ENCODE measurements at places on chromosomes 7 and 10.

DNA sequence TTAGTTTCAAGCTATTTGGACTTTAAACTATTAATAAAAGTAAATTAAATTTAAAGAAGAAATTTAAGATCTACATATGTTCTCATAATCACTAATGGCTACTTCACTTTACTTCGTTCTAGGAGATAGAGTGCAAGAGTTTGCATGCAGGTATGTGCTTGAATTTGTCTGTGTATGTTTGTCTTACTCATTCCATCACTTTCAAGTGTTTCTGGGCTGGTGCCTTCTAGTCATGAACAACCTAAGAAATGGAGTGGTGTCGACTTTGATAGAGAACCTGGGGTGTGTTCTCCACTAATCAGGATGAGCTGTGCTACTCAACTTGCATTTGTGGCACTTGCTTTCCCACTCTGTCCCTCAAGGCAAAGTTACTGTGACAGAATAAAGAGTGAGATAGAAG, 169.9 kb downstream of the KCND2 start:
- DNase-seq: no peak

- DNase-seq: peak; percentile 4
Observed at GRCh38 chr10:60399328-60399727, 9.7 kb upstream of the ANK3 start.

DNA sequence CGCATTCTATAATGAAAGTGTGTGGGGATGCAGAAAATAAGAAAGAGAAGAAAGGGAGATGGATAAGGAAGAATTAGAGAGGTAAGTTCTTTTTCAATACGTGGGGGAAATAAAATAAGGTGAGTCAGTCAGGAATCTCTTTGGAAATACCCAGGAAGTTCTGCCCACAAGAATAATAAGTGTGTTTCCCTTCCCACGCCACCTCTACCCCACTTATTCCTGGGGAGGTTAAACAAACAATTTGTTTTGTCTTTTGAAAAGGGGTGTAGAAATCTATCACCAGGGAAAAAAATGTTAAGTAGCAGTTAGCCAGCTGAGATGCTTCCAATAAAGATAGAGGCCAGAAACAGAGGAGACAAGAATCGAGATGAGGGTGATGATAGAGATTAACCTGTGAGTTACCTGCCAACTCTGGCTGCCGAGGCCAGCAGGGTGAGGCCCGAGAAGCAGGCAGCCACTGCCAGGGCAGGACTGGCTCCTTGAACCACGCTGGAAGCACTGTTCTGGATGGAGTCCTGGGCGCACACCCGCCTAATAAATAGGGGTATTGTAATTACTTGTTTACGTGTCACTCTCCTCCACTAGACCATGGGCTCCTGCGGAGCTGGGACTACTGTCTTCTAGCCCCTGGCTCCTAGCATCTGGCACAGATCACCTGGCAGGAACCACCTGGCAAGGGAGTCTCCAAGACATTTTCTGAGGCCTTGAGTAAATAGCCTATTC, 191.3 kb downstream of the FGFR2 start:
- no peak for DNase-seq

DNA sequence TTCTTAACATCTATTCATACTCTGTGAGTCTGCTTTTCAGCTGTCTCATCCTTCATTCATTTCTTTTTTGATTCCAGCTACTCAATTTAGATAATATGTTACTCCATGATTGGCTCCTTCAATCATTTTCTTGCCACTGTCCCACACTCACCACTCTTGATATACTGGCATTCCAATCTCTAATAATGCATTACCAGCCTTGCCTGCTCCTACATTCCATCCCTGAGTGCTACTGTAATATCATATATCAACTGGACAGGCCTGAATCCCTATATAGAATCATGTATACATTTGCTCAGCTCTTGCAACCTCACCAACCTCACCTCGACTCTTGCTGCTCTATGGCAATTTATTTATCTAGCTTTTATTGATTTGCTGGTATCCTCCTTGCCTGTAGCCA, 45.0 kb upstream of the SLC13A1 start:
- no peak for DNase-seq

DNA sequence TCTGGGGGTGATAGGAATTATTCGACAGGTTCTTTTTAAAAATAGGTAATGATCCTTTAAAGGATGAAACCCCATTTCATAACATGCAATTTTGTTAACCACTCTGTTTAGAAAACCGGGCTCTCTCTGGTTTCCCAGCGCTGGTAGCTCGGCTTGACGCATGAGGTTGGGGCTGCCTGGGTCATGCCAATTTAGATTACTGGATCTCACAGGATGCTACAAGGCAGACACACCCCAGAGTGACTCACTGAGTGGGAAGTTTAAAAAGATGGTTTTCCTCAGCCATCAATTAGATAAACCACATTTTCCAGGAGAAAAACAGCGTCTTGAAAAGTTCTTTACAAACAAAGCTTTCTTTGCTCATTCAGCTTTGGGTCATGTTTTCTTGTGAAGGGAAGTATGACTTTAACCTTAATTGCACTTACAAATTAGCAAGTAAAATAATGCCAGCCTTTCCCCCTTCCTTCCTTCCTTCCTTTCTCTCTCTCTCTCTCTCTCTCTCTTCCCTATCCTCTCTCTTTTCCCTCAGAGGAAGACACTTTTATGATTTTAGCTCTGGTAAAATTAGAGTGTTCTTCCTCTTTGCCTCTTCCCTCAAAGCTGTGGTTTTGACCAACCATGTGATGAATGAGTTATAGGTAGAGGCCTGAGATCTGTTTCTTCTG, 99.8 kb downstream of the EPDR1 start:
- DNase-seq: no peak

DNA sequence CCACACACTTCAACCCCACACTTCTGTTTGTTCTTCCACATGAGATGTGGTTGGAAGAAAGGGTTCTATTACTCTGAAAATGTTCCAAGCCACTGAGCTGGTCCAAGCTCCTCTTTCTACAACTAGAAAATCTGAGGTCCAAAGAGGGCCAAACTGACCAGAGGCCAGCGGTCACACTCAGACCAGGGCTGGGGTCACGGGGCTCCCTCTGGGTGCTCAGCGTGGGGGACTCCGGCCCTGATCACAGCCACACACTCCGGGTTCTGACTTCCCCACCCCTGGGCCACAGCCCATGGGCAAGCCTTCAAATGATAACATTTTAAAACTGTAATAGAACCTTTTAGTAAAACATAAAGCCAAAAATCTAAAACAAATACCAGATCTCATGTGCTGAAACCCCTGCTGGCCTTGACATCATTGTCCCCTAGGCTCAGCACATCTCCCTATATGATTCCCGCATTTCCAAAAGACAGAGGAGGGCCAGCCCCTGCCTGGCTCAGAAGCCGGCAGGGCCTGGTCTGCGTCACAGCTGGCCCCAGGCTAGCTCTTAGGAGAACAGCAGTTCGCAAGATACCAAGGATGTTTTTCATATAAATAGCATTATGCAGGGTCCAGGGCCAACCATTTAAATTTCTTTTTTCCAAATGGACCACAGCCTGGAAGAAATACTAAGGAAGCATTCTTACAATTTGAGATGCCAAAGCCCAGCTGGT, 3.3 kb downstream of the CRYGN start:
- no peak for DNase-seq

- DNase-seq: no peak
Observed at GRCh38 chr7:106169821-106170610, 57.9 kb upstream of the SYPL1 start.

DNA sequence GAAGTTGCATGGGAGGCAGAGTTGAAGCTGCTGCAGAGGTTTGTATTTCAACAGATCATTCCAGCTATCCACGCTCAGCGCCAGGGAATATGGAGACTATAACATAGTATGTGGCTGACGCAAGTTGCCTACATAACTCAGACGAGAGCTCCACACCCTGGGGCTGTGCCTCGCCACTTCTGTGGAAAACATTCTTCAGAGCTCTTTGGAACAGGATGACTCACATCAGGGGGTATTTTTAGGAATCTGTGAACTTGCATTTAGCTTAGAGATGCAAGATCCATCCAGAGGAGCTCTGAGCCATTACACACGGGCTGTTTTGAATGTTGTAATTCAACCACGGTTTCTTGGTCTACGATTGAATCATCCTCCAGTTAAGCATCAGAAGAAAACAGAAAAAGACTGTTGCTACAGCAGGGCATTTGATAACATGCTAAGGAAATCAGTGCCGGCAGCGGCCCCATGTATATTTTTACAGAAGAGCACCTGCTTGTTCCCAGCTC, 481.5 kb upstream of the AKR1E2 start:
- no peak for DNase-seq

GRCh38 chr10:14247377-14248116, 83.2 kb downstream of the FRMD4A start:
- no peak for DNase-seq

DNA sequence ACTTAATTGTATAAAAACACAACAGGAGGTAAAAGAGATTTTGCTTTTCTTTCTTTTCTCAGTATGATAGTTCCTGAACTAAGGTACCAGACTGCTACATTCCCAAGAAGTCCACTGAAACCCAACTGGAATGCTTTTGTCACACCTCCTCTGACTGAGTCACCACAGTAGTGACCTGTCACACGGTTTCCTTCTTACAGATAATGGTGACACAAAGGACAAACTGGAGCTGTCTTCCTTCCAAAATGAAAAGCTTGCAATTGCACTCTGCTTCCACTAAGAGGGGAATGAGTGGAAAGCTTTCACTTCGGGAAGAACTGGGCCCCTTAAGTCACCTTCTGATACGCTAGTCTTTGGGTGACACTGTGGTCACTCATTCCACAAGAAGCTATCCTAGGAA, 122.2 kb downstream of the KMT2E start:
- DNase-seq: no peak

DNA sequence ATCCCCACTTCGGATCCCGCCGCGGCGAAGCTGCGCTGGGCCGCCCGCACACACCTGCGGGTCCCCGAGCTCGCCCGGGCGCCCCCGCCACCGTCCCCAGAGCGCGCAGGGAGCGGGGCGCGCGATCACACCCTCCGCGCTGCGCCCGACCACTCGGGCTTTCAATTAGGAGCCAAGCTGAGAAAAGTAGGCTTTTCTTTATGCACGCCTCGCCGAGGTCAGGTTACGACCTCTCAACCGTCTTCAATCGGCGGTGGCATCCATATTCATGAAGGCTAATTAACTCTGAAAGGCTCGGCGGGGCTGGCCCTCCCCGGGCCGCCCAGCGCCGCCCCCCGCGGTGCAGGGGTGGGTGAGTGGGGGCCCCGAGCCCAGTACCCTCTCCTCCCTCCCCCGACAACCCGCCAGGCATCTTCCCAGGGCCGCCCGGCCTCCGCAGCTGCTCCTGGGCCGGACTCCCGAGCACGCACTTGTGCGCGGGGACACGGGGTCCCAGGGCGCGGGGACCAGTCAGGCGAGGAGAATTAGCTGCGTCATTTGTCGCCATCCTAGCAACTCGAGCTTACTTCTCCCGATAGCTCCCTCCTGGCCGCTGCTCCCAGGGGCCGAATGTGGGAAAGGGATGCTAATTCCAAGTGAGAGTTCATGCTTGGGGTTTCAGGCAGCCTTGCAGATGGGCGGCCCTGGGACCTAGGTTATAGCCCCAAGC, 155.5 kb upstream of the LYZL2 start:
- peak; percentile 49 for DNase-seq

Measured in thymus (tissue), 14 donors.